NCI-H1417 treated with DMSO at 0.1 percent for 48 hours (cell line): ENCODE measurements at places on chromosomes 5 and 9.

DNA sequence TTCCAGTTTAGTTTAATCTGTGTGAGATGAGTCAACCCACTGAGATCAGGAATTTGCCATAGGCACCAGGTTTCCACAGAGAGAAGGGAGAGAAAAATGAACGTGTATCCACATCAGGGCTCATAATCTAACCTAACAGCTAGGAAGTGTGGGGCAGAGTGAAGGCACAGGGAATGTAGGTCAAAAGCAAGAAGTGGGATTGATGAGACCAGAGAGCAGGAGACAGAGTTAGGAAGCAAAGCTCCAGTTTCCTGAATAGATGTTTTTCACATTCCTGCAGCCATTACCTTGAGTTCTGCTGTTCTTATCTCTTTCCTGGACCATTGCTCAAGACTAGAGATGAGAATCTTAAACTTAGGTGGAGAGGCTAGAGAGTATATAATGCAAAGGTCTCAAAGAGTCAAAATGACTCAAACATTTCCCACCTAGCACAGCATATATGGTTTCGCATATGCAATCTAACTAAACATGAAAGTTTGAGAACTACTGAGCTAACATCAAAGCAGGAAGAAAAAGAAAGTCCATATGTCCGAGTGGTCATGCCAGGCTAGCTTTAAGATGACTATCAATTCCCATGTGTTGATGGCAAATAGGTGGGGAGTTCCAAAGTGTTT is 41.1 kb upstream of the GNAQ start:
- no peak for DNase-seq

DNA sequence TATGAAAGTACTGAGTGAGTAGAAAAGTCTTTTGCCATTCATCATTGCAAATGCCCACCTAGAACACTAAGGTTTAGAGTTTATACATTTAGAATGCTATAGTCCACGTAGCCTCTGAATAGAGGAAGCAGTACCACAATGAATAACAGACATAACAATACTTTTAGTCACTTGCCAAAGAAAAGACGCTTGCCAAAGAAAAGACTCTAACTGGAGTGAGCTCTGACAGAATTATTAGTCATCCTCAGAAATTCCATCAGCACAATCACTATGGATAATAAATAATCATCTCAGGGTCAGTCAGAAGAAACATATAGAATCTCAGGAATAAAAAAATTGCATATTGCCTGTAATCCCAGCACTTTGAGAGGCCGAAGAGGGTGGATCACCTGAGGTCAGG is 168.5 kb upstream of the TARS1 start:
- no peak for DNase-seq

DNA sequence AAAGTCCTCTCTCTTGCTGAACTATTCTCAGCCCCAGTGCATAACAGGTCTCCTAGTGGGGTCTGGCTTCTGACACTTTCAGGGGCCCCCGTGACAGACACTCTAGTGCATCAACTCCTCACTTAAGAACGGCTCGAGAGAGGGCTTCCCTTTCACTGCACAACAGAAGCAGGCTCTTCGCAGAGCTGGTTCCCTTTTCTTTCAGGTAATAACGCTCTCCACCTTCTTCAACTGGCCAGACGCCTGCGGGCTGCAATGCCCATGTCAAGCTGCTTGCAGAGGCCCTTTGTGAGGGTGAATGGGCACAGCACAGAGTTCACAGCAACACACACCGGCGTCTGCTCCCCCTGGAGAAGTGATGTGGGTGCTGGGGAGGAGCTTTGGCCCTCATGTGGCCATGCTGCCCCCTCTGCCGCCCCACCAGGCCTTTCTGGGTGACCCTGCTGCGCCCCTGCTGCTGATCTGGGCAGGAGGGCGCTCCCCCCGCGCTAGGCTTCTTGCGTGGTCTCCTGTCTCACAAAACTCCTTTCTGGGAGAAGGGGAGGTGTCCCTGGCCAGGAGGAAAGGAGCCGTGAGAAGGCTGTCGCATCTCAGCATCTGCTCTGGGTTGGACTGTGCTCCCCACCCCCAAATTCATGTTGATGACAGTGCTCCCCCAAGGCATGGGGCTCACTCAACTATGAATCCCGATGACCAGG is 2.4 kb downstream of the MRPL36 start:
- DNase-seq = no peak

DNA sequence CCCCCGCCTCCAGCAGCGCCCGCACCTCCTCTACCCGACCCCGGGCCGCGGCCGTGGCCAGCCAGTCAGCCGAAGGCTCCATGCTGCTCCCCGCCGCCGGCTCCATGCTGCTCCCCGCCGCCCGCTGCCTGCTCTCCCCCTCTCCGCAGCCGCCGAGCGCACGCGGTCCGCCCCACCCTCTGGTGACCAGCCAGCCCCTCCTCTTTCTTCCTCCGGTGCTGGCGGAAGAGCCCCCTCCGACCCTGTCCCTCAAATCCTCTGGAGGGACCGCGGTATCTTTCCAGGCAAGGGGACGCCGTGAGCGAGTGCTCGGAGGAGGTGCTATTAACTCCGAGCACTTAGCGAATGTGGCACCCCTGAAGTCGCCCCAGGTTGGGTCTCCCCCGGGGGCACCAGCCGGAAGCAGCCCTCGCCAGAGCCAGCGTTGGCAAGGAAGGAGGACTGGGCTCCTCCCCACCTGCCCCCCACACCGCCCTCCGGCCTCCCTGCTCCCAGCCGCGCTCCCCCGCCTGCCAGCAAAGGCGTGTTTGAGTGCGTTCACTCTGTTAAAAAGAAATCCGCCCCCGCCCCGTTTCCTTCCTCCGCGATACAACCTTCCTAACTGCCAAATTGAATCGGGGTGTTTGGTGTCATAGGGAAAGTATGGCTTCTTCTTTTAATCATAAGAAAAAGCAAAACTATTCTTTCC is 19.3 kb downstream of the CDKN2A start:
- DNase-seq = no peak

DNA sequence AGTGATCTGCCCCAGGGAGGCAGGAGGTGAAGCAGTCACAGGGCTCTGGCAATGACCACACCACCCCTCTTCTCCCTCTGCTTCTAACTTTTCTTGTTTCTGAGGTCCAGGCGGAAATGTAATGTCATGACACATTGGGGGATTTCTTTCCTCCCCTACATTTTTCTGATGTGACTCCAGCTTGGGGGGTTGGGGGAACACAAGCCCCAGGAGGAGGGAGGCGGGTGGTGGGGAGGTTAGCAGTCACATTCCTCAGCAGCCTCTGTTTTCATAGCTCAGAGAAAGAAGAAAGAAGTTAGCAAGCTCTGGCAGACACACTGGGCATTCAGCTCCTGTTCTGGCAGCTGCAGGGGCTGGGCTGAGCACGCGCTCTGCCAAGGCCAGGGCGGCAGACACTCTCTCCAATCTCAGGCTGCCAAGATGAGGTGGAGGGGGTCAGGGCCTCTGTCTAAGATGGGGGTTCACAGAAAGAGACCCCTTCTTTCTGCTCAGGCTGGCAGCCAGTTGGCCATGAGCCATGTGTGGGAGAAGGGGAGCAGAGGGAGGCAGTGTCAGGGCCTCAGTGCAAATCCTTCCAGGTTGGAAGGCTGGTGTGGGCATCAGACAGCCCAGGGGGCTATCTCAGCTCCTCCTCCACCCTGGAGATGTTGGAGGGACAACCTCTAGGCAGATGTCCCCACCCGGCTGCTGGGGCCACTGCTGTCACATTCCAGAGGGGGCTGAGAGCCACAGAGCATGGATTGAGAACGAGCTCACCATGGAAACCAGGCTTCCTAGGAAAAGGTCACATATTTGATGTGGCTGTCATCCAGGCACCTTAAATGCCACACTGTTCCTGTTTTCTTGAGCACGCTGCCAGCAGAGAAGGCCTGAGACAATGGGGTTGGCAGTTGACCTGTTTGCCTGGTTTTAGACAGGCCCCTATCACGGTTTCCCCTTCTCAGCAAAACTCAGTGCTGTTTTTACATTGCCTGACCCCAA is 20.1 kb upstream of the PFDN1 start:
- no peak for DNase-seq

- DNase-seq = no peak
Measured at GRCh38 chr5:56317923-56318561, 84.9 kb upstream of the ANKRD55 start.

- DNase-seq = no peak
Measured at GRCh38 chr5:137497396-137498290, 1.5 kb downstream of the SPOCK1 start.
